Activated CD4-positive, alpha-beta T cell treated with anti-CD3 and anti-CD28 coated beads, Interleukin-2, amount 50 U/mL, for 4 hours (primary cell): ENCODE measurements at places on chromosomes 1 and 21.

GRCh38 chr21:28734522-28735175 is 258.0 kb downstream of the LTN1 start:
- no peak for DNase-seq

- no peak for DNase-seq
Observed at GRCh38 chr1:177780096-177780700, 189.7 kb downstream of the SEC16B start.

- DNase-seq = no peak
Observed at GRCh38 chr1:30191154-30191702, 532.2 kb downstream of the MATN1 start.

DNA sequence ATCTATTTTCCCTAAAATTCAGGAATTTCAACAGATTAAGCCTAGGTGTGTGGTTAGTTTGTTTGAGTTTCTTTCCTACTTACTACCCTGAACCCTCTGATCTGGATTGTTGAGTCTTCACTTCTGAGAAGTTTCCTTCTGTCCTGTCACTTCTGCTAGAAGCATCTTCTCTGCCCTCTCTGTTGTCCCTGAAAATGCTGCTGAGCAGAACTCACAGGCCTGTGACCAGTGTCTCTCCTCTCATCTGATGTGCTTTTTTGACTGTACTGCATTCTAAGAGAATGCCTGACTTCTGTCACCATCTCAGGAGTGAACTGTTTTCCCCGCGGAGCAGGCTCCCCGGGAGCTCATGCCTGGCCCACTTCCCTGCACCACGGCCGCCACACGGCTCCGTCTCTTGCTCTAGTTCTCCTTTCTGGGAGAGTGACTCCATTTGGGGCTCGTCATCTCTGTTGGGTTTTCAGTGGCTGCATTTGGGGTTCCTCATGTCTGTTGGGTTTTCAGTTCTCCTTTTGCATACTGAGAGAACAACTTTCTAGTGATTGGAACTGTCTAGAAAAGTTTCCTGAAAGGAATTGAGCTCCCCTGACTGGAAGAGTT is 77.9 kb downstream of the POFUT2 start:
- no peak for DNase-seq

DNA sequence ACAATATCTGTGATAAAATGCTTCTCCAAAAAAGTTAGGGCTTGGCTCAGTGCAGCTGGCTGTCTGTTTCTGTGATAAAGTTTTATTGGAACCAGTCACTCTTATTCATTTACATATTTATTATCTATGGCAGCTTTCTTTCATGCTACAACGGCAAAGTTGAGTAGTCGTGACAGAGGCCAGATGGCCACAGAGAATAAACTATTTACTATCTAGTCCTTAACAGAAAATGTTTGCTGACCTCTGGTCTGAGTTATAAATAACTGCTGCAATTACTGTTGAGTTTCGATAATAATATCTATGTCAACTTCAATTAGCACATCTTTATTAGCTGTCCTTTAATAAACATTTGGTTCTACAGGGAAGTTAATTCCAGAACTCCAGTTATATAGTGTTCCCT is 180.2 kb upstream of the RUNX1 start:
- DNase-seq = no peak

- no peak for DNase-seq
Observed at GRCh38 chr21:40658311-40658710, 188.6 kb downstream of the DSCAM start.

DNA sequence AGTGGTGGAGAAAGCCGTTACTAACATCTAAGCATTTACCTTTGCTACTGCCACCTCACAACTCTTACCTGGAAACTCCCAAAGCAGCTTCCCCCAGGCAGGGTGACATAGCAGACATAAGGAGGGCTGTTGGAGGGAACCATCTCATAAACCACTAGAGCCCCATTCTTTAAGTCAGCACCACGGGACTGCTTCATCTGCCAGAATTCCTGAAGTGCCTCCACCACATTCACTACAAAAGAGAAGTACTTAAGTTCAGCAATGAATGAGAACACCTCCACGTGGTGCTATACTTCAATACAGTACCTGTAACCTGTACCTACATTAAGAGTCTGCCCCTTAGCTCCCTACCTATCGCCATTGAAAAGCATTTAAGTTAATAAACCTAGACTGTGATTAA is 10.3 kb downstream of the LIX1L start:
- no peak for DNase-seq

GRCh38 chr1:79005945-79006344 is 585 bp downstream of the ADGRL4 start:
- DNase-seq = no peak

DNA sequence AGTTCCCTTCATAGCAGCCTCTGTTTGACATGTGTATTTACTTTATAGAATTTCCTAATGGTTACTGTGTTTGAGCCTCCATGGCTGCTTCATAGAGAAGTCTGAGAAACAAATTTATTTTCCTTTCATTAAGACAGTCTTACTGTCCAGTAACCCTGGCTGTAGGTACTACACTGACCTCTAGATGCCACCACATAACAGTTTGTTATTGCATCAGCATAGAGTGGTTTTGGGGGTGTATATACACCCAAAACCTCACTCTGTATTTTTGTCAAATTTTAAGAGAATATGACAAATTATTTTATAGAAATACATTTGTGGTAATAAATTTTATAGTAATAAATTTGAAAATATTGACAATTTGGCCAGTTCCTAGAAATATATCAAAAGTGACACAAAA is 57.3 kb downstream of the OBSCN start:
- DNase-seq = no peak

GRCh38 chr21:38903690-38904139 is 98.0 kb downstream of the ETS2 start:
- DNase-seq = no peak

DNA sequence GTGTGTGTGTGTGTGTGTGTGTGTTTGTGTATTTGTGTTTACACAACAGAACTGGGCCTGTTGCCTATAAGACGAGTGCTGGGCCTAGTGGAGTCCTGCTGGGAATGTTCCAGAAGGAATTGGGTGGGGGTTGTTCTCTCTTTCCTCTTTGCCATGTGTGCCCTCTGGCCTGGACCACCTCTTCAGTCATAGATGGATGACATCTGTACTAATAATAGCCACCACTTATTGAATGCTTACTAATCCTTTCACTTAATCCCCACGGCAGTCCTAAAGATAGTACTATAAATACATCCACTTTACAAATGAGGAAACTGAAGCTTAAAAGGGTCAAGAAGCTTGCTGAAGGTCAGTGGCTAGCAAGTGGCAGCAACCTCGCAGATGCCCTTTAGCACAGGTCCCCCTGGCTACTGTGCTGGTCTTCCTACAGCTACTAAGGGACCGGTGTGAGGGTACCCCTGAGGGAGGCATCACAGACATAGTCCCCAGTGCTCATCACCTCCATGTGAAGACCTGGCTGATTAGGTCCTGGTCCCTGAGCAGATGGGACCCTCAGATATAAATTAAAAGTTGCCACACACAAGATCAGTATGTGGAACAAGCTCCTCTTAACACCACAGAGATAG is 55.2 kb upstream of the KIF1B start:
- DNase-seq = no peak

- no peak for DNase-seq
Observed at GRCh38 chr1:44604157-44604955, 69.9 kb downstream of the TMEM53 start.

DNA sequence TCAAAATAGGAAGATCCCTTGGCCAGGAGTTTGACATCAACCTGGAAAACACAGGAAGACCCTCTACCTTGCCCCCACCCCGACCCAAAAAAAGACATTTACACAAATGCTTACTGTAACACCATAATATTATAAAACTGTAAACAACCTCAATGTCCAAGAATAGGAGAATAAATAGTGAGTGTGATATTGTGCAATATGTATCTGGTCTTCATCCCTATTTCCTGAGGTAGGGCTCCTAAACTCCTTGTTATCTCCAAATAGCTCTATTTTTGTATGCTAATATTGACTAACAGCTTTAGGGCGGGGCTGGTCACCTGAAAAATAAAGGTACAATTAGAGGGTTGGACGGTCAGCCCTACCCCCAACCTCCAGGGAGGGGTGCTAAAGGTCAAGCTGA is 23.5 kb downstream of the RSBN1 start:
- no peak for DNase-seq

GRCh38 chr1:5847013-5847659 is 145.1 kb downstream of the NPHP4 start:
- DNase-seq = no peak

GRCh38 chr1:21510885-21511578 is 1.8 kb downstream of the ALPL start:
- DNase-seq = no peak

- DNase-seq = no peak
Observed at GRCh38 chr1:229040630-229041358, 230.1 kb upstream of the RAB4A start.

- DNase-seq = no peak
Observed at GRCh38 chr1:227437495-227438008, 119.3 kb upstream of the CDC42BPA start.

- DNase-seq = no peak
Observed at GRCh38 chr1:167594822-167595221, 35.2 kb upstream of the RCSD1 start.

- no peak for DNase-seq
Observed at GRCh38 chr1:8142955-8143629, 117.0 kb upstream of the ERRFI1 start.

- no peak for DNase-seq
Observed at GRCh38 chr1:102071451-102071850, 74.7 kb upstream of the OLFM3 start.

- no peak for DNase-seq
Observed at GRCh38 chr1:84000196-84000885, 1.4 kb upstream of the TTLL7 start.

- no peak for DNase-seq
Observed at GRCh38 chr1:44672961-44673674, 1.2 kb downstream of the TMEM53 start.

- DNase-seq = no peak
Observed at GRCh38 chr1:196774603-196775002, at the start of gene CFHR3. Gene CFHR3, plus strand, starts transcription at chr1:196774840. Its CDS starts 47 bp downstream, at chr1:196774887.

GRCh38 chr1:156905176-156905575 is 11.7 kb downstream of the PEAR1 start:
- no peak for DNase-seq

- no peak for DNase-seq
Observed at GRCh38 chr21:21226472-21226871, 228.3 kb downstream of the NCAM2 start.

DNA sequence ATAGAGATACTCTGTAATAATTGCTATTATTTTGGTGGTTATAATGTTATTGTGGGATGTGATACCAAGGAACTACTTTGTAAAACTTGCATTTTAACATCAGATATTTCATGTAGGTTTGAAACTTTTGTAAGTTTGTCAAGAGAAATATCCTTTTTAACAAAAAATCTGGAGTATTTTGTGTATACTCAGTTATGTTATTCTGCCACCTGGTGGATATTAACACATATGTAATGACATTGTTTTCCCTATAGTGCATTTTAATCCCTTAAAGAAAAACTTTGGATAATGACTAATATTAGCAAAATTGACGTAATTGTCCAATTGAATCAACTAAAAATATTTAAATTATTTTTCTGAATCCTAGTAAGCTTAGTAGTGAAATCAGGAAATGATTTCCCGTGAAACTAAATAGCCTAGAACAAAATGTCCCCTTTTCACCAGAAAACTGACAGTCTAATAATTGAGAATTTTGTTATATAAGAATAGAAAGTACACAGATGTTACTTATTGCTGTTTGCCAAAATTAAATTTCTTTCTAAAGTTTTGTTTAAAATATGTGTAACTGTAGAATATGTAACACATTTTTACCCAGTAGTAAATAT is 39.6 kb downstream of the KCTD3 start:
- DNase-seq = no peak

- no peak for DNase-seq
Observed at GRCh38 chr1:87179076-87179810, 149.4 kb upstream of the LMO4 start.

DNA sequence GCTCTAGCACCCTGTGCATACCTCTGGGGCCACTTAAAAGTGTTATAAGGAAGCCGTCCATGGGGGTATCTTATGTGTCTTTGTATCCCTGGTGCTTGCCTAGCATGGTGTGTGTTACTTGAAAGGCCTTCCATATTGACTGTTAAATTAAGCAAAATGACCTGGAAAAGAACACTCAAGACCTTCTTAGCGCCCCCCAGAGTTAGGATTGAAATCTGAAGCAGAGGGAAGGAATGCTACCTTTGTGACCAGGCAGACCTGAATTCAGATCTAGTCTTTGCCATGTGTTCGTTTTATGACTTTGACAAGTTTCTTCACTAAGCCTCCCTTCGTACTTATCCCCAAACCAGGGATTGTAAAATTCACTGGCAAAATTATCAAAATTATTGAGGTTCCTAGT is 59.9 kb downstream of the SLC22A15 start:
- no peak for DNase-seq

GRCh38 chr1:180930687-180931086 is 18.0 kb downstream of the KIAA1614 start:
- DNase-seq = no peak

- no peak for DNase-seq
Observed at GRCh38 chr1:226578946-226579578, 30.5 kb downstream of the STUM start.

DNA sequence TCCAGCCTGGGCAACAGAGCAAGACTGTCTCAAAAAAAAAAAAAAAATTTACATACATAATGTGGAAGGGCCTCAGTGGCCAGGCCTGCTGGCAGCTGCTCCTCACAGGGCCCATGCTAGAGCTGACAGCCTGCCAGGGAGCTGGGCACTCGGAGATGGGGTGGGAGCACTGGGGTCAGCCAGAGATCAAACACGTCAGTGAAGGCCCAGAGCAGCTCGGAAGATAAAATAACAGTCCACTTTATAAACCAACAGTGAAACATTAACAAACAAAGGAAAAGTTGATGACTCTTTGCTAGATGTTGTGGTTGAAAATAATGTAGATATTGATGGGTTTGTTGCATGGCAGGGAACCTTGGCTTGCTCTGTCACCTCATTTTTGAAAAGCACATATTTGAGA is 42.7 kb downstream of the ATP5PF start:
- no peak for DNase-seq
